ENCODE measurements at places on chromosomes 1 and 21.

GRCh38 chr1:37465593-37466517 lies 8.5 kb upstream of the ZC3H12A start:
- DNase-seq = no peak

- DNase-seq = no peak
These were observed 27.2 kb downstream of the SSBP3 start for GRCh38 chr1:54378874-54379554.

GRCh38 chr1:35932158-35932636 lies 1.3 kb downstream of the AGO3 start:
- no peak for DNase-seq

GRCh38 chr1:31572323-31573104 lies 3.8 kb upstream of the TINAGL1 start:
- DNase-seq = no peak

DNA sequence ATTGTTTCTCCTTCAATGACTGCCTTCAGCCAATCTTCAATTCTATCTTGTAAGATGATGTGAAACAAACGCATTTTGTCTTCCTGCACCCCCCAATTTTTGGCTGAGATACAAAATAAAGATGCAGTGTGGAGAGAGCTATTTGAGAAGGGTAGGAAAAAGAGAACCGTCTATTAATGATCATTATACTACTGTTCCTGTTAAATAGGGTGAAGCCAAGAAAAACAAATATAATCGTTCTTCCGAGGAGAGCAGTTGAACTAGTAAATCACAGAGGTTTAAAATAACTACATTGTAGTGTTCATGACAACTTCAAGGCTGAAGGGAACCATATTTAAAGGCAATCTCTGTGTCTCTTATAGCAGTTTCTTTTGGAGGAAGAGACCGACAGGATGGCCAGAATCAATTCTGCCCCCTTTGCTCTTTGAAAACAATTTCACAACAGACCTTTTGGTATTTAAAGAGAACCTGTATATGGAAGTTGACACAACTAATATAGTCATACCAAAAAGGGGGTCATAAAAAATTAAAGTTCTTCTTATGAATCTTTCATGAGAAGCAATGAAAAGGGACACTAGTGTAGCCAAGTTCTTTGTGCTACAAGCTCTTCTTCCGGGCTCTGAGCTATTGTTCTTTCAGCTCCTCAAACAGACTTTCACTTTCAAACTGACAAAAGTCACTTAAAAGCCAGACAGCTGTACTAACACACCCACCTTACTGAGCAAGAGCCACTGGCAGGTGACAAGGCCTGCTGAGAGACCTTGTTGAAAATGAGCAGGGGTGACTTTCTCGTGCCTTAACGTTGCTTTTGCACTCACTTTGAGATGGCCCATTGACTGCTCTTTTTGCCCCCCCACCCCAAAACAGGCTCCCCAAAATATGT lies 30.9 kb downstream of the PROX1 start:
- no peak for DNase-seq

- no peak for DNase-seq
These were observed 6.6 kb downstream of the SCAF4 start for GRCh38 chr21:31725202-31725839.

DNA sequence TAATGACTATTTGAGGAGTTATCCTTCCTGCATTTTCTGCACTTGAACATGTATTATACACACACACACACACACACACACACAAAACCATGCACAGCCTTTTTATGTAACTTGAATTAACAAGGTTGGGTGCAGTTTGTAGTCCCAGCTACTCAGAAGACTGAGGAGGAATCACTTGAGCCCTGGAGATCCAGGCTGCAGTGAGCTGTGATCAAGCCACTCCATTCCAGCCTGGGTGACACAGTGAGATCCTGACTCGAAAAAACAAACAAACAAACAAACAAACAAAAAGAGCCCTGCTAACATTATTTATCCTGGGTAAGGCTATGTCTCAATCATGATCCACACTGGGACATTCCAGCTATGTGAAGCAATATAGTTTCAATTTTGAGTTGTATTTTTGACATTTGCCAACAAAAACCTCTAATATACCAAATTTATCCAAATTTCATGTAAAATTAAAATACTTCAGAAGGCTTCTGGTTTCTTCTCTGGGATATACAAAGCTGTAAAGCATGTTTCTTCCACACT lies 156.8 kb downstream of the NTPCR start:
- no peak for DNase-seq

GRCh38 chr1:225544924-225545323 lies 108.0 kb downstream of the ENAH start:
- no peak for DNase-seq

DNA sequence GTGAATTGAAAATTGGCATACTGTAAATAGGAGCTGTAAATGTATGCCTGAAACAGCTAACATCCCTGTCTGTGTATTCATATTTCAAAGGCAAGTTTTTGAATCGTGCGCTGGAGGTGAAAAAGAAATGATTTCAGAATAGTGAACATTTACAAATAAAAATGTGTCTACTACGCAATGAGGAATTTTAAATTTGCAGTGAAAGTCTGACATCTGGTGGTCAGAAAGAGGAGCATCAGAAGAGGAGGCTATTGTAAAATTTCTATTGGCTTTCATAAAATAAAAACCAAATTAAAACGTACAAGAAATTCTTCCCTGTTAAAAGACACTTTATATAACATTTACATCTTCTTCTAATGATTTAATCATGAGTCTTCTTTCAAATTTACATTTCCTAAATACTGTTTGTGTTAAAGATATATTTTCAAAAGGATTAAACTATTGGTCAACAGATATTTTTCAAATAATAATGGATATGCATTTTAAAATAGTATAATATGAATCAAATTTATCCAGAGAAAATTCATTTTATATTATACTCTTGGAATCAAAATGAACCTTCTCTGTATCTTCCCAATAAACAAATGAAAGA lies 113.7 kb upstream of the RRP15 start:
- no peak for DNase-seq

GRCh38 chr1:248736977-248737376 lies 18.6 kb downstream of the LYPD8 start:
- DNase-seq = no peak

- no peak for DNase-seq
These were observed 216.8 kb upstream of the CXADR start for GRCh38 chr21:17295997-17296396.

DNA sequence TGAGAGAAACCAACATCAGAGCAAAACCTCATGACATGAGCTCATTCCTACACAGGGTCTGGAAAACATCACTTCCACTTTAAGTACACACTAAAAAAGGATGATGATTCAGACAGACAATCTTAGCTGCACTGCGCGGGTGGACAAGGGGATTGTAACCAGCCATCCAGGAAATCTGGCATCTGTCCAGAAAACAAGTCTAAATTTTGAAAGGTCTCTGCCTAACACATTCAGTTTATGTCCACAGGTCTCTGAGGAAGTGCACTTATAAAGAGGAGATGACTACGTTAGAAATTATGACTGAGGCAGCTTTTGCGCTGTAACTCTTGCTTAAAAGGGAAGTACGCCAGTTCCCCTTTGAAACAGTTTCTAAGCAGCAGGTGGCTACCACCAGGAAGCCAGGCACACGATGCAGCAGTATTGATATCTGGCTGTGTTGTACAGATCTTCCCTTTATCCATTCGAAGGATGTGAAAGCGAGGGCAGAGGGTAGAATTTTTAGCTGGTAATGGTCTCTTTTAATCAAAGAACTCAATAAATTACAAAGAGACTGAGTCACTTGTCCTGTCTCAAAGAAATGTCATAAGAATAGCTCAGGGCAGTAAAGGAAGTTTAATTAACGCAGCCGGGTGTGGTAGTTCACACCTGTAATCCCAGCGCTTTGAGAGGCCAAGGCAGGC lies 128.0 kb downstream of the SETD4 start:
- DNase-seq = peak; percentile 51

- peak; percentile 97 for DNase-seq
These were observed 369 bp downstream of the SUMO3 start for GRCh38 chr21:44817506-44817880.

DNA sequence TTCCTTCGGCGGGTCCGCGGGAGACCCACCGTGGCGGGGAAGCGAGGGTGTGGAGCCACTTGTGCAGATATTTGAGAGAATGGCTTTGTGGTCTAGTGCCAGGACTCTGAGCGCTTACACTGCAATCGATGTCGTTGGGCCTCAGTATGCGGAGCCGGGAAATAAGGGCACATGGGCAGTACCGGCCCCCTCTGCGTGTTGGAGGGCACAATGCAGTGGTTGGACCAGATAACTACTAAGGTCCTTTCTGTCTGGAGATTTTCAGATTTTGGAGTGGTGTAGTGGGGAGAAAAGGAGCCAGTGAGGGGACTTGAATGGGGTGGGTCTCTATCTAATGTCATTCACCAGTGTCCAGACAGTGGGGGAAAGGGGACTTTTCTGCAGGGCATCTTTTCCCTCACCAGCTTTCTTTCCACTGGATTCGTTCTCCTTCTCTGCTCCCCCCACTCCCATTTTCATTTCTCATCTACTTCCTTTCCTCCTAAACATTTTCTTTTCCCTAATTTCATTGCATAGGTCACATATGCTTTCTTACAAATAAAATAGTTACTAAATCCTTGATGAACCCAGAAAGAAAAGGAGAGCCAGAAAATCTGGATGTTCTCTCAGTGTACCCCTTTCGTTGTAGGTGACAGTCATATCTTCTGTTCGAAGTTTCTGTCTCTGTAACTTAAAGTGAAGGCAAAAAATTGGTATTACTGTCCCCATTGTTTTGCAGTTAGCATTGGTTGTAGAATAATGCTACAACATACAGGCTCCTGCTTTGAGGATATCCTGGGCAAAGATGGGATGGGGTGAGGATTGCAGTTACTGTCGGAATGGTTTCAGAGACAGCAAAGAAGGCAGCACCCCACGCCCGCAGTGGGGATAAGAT lies 1.4 kb downstream of the ATF3 start:
- DNase-seq = no peak

DNA sequence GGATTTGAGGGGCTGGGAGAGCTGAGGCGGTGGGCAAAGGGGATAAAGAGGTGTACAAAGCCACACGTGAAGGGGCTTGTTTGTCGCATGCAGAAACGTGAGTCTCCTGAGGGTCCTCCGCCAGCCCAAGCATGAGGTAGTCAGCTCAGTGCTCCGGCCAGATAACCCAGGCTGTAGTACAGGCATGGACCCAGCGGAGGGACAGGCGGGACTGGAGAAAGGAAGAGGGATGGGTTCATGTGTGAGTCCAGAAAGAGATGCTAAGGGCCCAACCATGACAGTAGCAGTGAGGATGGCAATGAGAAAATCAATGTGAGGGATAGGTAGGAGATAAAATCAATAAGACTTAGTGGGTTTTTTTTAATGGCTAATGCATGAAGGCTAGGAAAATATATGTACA lies 13.7 kb upstream of the ELK4 start:
- no peak for DNase-seq

DNA sequence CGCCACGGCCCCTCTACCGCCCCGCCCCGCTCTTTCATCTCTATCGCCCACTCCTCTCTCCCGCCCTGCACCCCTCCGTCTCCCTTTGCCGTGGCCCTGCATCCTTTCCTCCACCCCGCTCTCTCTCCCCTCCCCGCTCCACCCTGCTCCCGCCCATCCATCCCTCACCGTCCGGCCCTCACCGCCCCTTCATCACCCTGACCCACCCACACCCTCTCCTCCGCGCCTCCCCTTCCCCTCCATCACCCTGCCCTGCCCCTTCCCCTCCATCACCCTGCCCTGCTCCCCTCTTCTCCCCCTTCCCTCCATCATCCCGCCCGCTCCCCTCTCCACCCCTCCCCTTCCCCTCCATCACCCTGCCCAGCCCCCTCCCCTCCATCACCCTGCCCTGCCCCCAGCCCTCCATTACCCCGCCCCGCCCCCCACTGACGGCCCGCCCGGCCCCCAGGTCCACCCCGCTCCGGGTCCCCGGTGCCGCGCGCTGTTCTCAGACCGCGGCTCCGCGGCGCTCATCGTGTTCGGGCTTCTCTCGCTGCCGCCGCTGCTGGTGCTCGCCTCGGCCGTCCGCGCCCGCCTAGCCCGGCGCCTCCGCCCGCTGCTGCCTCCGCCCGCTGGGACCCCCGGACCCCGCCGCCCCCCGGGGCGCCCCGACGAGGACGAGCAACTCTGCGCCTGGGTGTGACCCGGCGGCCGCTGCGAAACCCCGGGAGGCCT lies 6.2 kb upstream of the ANKRD65 start:
- DNase-seq = no peak
